ENCODE measurements at places on chromosomes 6 and 20.

- DNase-seq, result no peak
Measured at GRCh38 chr6:167533851-167534250, 209.0 kb downstream of the TTLL2 start.

DNA sequence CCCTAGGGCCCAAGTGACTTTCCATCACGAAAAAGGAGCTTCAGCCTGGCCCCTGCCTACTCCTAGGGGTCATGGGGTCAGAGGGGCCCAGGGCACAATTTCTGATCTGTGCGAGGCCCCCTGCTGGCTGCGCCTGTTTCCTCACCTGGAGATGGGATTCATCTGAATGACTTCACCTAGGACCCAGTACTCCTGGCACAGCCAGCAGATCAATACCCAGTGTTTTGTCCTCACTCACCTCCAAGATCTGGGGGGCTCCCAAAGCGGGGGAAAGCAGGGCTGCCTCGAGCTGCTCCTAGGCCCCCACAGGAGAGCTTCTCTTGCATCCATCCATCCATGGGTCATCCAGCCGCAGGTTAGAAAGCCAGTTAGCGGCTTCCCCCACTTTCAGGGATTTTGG is 33.8 kb downstream of the CD40 start:
- DNase-seq, result peak; percentile 10

- no peak for DNase-seq
Measured at GRCh38 chr20:17109307-17109706, 117.5 kb upstream of the PCSK2 start.

DNA sequence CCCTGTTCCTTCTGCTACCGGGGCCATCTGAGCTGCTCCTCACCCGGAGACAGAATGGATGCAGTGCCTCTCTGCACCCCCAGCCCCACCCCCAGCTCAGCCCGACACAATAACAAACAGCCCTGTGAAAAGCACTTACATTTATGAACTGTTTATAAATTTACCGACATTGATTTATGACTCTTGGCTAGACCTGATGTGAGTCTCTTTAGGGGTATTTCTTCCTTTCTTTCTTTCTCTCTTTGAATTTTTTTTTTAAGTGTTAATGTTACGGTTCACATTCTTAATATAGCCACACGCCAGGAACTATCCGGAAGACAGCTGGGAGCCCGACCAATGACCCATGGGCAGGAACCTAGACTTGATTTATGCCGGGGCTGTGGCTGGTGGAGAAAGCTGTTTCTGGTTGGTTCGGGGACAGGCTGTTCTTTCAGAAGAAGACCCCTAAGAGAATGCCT is 266.3 kb downstream of the CDC5L start:
- no peak for DNase-seq

DNA sequence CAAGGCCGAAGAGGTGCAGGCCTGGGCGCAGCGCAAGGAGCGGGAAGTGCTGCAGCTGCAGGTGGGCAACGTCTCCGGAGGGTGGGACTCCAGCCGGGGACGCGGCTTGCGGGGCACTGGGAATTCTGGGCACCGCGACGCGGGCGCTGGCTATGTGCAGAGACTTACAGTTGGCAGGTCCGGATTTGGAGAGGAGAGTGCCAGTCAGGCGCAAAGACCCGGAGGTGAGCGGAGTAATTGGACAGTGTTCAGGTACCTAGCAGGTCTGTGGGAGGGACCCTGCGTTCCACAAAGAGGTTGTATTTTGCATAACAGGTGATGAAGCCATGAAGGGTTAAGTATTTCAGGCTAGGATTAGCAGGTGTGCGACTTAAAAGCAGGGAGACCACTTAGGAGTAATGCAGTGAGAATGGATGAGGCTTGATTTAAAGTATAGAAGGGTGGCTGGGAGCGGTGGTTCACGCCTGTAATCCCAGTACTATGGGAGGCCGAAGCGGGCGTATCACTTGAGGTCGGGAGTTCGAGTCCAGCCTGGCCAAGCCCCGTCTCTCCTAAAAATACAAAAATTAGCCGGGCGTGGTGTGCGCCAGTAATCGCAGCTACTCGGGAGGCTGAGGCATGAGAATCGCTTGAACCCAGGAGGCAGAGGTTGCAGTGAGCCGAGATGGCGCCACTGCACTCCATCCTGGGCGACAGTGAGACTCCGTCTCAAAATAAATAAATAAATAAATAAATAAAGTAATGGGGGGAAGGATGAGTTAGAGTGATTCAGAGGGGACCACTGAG is 1.0 kb downstream of the MRPS26 start:
- no peak for DNase-seq

DNA sequence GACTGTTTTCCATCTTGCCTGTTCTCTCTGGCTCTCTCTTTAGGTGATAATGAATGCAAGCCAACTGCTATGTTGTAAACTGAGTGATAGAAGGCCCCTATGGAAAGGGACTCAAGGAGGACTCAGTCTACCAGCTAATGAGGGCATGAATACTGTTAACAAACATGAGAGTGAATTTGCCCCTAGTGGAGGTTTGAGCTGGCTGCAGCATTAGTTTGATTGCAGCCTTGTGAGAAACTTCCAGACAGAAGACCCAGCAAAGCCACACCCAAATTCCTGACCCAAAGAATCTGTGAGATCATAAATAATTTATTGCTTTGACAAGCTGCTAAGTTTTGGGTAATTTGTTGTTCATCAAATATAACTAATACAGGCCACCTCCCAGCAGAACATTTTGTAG is 50.0 kb upstream of the PLCB1 start:
- no peak for DNase-seq

- no peak for DNase-seq
Measured at GRCh38 chr6:147180926-147181325, 23.3 kb upstream of the STXBP5 start.

DNA sequence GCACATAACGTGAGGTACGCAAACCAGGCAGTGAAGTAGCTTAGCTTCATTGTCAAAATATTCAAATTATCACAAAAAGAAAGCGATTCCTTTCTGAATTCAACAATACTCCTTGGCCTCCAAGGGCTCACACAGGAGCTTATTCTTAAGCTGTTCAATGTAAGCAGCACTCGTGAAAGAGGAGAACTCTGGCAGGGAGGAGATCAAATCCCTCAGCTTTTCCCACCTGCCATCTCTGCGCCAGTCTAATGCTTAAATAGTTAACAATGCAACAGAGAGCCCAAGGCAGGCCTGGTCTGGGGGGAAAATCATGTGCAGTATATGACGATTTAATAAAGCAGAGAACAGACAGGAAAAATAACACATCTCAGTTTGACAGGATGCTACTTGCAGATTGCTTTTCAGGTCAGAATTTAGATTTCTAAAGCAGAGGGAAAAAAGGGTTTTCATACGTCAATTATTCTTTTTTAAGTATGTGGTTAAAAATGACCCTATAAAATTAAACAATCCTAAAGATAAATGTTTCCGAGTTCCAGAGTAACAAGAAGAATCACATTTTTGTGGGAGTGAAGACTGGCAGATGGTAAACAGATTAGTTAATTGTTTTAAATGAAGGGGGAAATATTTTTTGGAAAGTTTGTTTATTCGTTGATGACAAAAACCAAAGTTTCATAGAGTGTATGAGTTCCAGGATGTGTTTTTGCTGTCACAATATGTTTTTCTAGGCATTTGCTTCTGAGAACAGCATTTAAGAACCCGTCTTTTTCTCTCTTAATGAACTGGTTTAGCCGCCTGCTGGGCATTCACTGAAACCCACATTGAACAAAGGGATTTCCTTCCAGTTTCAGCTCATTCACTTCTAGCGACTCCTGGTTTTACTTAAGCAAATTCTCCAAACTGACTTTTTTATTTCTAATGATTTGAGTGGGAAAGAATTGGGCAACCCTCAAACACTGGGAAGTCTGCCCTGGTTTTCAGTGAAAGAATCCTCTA is 45.9 kb downstream of the PLAGL1 start:
- no peak for DNase-seq

DNA sequence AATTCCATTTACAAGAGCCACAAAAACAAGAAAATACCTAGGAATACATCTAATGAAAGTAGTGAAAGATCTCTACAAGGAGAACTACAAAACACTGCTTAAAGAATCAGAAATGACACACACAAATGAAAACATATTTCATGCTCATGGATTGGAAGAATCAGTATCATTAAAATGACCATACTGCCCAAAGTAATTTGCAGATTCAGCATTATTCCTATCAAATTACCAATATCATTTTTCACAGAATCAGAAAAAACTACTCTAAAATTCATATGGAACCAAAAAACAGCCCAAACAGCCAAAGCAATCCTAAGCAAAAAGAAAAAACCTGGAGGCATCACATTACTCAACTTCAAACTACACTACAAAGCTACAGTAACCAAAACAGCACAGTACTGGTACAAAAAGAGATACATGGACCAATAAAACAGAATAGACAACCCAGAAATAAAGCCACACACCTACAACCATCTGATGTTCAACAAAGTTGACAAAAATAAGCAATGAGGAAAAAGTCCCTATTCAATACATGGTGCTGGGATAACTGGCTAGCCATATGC is 24.3 kb downstream of the REV3L start:
- no peak for DNase-seq

DNA sequence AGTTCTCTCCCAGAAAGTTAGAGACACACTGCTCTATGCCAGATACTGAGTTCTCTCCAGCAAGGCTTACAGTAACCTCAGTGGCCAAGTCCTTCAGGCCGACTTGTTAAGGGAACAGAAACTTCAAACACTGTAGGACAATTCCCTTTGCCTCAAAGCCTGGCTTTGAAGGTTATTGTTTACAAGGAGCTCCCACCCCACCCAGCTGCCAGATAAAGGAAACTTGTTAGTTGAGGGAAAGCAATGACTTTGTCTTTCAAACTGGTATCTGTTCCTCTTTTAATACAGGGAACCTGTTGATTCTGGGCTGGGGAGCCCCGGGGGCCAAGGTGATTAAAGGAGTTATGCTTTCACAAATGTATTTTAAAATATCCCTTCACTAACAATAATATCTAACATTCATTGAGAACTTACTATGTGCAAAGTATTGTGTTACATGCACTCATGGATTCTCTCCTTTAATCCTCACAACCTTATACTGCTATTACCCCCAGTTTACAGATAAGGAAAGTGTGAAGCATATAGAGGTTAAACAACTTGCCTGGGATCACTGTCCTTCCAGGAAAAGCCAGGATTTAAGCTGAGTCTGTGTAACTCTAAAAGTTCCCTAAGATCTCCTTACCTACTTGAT is 27.6 kb upstream of the CDKN1A start:
- DNase-seq, result no peak

- no peak for DNase-seq
Measured at GRCh38 chr6:12138936-12139335, 126.8 kb downstream of the HIVEP1 start.

GRCh38 chr20:59378966-59379365 is 78.6 kb downstream of the EDN3 start:
- no peak for DNase-seq

- no peak for DNase-seq
Measured at GRCh38 chr6:15522427-15522826, 140.4 kb downstream of the DTNBP1 start.

DNA sequence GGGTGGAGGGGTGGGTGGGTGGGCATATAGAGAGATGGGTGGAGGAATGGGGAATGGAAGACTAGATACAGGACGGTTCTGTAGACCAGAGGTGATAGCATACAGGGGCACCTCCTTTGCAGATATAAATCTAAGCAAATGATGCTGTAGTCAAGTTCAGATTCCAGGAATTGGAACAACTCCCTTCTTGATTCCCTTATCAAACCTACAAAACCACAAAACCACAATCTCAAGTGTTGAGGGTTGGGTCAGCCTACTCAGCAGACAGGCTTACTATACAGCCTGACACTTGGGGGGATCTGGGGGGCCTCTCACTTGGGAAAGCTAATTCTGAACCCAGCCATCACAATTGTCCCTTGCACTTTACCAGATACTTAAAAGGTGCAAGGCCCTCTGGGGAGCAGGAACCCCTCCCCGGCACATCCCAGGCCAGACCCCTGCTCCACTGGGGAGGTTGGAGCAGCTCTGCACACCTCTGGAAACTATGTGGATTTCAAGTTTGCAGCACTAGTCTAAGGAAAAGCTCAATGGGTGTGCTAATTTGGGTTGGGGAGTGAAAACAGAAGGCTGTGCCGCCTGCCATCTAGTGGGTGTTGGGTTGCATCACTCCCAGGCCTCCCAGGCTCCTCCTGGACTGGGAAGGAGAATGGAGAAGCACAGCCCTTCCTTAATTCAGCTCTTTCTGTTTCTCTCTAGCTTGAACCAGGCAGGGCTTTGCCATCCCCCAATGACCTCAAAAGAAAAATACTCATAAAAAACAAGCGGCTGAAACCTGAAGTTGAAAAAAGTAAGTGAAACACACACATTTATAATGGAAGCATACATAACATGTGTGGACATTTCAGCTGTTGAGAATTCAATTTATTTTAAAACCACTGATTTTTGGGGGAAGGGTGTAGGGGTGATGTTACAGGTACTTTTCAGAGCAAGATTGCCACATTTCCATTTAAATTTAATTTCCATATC is 121.2 kb upstream of the LAMP5 start:
- no peak for DNase-seq

- DNase-seq, result no peak
Measured at GRCh38 chr6:89315249-89315885, at the start of gene GABRR2. Gene GABRR2 (minus strand): TSS chr6:89315299. CDS start chr6:89315165, 134 bp downstream.

DNA sequence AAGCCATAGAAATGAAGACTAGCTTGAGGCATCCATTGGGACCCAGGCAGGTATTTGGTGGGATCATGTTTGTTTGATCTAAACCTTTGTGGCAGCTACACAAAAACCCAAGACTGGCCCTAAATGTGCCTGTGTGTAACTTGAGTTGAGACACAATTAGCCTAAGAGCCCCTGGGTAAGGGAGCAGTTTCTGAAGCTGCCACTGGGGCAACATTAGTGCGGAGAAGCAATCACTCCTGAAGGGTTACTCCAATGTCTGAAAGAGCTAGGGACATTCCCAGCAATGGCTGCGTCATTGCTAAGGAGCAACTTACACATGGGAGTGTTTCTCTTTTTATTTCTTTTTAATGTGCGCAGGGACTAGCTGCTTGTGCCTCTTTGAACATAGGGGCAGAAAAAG is 67.9 kb upstream of the EEF1E1 start:
- DNase-seq, result no peak

Measured in activated naive CD4-positive, alpha-beta T cell treated with Interleukin-2 at 50 U/mL for 16 hours (primary cell).